ENCODE measurements at places on chromosomes 12 and 14. TPM values are rescaled to one million over a fixed set of nuclear protein-coding genes. Genes with fewer than 3 reads are reported as not detected.

DNA sequence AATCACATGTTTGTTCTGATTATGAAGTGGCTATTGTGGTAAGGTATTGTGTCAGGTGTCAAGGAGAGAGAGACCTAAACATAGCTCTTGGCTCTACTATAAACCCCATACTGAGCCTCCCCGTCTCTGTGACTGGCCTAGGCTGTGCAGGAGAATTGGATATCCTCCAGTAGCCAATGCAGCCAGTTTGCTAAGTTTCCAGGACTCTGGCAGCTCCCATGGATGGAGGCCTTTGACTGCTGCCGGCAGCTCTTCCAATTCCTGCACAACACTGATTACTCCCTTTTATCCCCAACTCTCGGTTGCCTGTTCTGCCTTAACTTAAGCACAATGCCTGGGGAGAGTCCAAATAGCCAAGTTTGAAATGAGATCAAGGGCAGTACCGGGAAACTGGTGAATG lies 59.3 kb downstream of the ABCC9 start:
- ATAC-seq, result peak; percentile 29

GRCh38 chr14:37035401-37035800 lies 137.0 kb downstream of the SLC25A21 start:
- no peak for ATAC-seq

DNA sequence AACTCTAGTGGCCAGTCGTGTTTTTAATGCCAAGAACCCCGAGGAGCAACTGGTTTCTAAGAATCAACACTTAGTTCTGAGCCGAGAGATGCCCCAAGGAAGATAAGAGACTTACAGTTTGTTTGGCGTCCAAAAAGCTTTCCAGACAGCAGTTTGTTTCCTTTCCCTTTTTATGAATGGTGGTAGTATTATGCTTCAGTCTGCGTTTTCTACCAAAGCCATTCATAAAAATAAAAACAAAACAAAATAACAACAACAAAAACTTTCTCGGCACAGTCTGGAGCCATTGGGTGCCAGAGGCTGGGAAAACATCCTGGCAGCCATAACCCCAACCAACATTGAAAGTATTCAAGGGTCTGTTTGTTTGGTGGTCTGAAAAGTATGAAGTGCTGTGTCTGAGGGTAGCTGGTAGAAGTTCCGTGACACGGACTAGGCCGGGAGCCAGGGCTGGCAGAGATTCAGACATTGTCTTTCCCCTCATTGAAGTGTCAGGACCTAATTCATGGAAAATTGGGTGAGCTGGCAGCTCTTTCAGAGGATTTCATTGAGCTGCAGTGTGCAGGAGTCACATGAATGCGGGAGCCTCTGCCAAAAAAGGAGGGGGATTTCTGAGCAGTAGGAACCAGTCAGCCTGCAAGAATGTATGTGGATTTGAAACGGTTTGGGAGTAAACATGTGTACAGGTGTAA lies 124.2 kb downstream of the HMGA2 start:
- peak; percentile 58 for ATAC-seq

GRCh38 chr12:27246774-27247173 lies 2.7 kb downstream of the STK38L start:
- no peak for ATAC-seq

DNA sequence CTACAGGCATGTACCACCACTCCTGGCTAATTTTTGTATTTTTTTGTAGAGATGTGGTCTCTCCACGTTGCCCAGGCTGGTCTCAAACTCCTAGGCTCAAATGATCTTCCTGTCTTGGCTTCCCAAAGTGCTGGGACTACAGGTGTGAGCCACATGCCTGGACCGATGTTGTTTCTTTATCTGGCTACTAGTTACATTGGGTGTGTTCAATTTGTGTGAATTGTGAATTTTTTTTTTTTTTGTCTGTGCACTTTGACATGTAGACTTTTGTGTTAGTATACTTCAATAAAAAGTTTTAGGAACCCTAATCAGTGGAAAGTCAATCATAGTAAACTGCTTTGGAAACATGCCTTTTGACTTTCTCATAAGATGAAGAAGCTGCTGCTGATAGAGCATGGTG lies 24.0 kb upstream of the SLC17A8 start:
- ATAC-seq, result no peak

- no peak for ATAC-seq
Observed at GRCh38 chr12:59847127-59847526, 251.3 kb downstream of the SLC16A7 start.

TULP3 gene
- 25.3 TPM for total RNA-seq

- ATAC-seq, result no peak
Observed at GRCh38 chr14:66087231-66087630, 398.9 kb upstream of the CCDC196 start.

DNA sequence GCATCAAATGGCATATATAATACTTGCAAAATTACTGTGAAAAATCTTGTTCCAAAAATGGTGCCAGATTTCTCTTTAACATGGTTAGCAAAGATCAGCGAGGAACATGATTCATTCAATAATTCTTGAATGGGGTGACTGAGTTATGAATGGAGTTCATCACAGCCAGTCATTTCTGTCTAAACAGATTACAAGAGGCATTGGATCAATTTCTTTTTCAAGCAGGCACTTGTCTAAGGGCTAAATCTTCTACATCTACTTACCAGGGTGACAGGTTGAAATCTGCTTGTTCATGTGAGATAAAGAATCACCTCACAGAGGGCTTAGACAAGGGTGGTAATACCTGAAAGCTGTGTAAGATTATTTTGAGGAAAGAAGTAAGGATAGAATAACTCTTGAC lies 247.7 kb downstream of the ATP23 start:
- ATAC-seq, result no peak

DNA sequence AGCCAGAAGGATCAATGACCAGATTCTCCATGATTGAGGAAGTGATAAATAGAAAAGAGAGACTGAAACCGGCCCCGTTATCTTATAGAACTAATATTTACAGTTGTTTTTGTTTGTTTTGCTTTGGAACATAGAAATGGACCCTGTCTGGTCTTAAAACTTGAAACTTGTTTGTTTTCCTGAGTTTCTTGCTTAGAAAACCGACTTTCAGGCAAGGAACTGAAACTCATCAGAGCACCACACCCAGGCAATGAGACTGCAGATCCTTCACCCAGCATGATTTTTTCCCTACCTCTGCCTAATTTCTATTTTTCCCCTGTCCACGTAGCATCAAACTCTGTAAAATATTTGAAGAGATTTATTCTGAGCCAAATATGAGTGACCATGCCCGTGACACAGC lies 10.6 kb upstream of the CLEC12A start:
- ATAC-seq, result no peak

DNA sequence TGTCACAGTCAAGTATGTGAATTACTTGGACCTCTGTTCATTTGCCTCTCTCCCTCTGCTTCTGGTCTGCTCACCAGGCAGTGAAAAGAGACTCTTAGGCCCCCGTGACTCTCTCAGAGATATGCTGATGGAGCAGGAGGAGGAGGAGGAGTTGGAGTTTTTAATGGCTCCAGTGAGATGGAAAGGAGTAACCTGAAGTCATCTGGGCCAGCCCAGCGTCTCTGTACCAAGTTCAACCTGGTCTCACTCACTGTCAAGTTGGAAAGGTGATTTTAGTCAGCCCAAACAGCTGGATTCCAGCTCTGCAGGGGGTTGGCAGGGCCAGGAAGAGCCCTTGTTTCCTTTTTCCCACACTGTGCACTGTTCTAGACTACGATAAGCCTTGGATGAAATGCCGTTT lies 48.6 kb downstream of the SH2B3 start:
- ATAC-seq, result no peak

TESPA1 gene
- total RNA-seq, result 0.17 TPM

DNA sequence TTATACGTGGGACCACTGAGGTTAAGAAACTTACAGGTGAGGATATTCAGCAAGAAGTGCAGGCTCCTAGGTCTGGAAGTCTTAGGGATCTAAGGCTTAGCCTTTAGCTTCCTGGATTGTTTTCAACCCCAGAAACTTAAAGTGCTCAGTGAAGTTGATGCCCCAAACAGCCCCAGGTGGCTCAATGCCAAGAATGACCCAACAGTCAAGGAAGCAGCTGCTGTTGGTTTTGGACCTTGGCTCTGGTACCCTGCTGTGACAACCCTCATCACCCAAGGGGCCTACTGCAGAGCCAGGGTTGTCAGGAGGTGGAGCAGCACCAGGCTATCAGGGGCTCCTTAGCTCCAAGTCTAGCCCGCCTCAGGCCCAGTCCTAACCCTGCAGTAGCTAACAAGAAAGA lies 36.8 kb downstream of the VDR start:
- no peak for ATAC-seq

GRCh38 chr12:1445807-1446206 lies 148.6 kb downstream of the FBXL14 start:
- no peak for ATAC-seq

DNA sequence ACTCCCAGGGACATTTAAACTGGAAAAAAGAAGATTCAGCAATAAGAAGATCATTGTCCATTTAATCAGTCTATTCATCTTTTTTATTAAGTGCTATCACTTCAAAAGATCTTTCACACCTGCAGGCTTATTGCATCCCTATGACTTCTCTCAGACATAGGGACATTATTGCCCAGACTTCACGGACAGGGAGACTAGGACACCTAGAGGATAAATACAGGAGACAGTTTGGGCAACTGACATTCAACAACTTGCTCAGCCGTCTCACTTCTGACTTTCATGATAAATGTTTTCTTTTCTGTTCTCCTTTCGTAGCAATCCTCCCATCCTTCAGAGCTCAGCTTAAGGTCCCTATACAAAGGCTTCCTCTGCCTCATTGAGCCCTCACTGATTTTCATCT lies 84.3 kb downstream of the TMEM30B start:
- no peak for ATAC-seq

DNA sequence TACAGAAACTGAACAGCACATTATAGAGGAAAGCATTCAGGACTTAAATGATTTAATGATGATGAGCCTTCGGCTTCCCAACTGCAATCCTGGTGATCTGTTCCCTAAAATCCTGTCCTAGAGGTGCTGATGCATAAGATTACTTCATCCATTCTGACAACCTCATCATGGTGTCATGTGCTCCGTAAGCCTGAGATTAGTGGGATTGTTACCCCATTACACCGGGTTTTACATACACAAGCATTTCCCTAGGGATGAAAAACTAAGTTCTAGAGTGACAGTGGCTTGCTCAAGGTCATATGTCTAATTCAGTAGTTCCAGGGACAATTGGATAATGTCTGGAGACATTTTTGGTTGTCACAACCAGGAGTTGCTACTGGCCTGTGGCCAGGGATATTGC lies 2.5 kb upstream of the RNASE13 start:
- ATAC-seq, result no peak

DNA sequence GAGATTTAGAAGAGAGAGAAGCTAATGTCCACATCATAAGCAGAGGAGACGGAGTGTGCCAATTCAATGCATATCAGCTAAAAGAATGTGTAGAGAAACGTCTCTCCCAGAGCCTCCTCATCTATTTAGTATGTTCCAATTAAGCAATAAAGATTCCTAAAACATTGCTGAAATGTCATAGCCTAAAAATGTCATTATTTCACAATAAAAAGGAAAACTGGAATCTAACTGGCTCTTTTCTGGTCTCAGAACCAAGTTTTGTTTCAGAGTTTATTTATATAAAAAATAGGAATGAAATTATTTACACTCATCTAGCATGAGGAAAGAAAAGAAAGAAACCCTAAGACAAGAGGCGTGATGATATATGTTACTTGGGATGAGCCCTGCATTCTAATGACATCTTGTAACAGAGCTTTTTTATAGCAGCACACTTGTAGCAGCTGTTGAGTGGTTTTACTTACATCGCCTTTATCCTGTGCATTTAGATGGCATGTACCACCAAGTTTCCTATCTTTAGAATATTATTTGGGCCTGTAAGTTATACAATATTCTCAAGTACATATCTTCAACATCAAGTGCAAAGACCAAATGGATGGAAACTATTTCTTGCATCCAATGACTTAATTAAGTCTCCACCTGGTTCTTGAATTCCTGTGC lies 266.3 kb upstream of the PRKD1 start:
- peak; percentile 65 for ATAC-seq

GRCh38 chr12:93786656-93787397 lies 109.7 kb downstream of the CRADD start:
- ATAC-seq, result no peak

DNA sequence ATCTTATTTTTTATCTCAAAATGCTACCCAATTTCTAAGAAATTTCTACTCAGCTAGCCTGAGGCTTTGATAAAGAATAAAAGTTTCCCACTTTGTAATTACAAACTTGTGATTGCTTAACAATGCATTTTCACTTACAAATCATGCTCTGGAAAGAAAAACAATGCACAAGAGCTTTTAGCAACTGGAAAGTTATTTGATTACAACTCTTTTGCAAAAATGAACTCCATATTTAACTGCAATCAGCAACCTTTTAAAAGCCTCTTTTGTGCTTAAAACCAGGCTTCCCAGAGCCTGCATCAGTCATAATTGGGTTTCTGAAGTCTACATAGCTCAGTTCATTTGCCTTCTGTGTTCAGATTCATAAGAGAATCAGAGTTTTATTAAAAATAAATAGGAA lies 395.2 kb downstream of the PAWR start:
- ATAC-seq, result no peak

- ATAC-seq, result no peak
Observed at GRCh38 chr12:101793401-101793800, 37.4 kb downstream of the GNPTAB start.

- no peak for ATAC-seq
Observed at GRCh38 chr14:29926228-29926627, 1.4 kb downstream of the PRKD1 start.

All from gastroesophageal sphincter (tissue), 4 donors.